Diencephalon (tissue), 1 donor: ENCODE measurements at places on chromosomes 2 and 18. TPM values are rescaled to one million over a fixed set of nuclear protein-coding genes. Genes with fewer than 3 reads are reported as not detected.

Gene HNMT
- total RNA-seq: 43.6 TPM

Gene BOLL
- total RNA-seq: 1.4 TPM

Gene GKN2
- total RNA-seq: not detected

Gene ABI2
- 155 TPM for total RNA-seq
